ENCODE measurements at places on chromosomes 16 and 17.

DNA sequence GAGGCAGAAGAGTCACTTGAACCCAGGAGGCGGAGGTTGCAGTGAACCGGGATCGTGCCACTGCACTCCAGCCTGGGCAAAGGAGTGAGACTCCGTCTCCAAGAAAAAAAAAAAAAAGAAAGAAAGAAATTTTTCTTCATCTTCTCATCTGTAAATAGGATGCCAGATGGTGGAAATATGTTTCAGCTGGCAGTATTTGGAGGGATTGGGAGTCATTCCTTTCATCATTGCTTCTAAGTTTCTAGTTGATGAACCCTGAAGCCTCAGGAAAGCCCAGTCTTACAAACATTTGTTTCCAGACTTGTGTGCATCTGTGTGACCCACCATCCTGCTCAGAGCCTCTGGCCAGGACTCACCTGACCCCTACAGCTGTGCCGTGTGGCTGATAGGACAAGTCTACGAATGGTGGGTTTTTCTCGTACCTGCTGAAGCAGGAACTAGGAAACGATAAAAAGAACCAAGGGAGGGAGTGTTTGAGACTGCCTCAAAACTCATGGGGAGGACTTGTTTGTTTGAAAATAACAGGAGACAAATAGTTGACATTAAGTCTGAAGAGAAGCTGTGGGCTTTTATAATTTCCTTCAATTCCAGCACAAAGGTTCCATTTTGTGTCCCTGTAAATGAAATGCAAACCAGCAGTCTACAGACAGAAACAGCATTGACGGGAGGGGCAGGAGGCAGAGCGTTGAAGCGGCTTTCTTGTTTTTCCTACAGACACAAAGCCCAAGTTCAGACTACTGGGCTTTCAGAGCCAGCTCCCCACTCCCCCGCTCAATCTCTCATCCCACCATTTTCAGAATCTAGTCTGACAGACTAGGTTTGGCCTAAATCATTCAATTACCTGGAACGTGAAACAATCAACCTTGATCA lies 24.9 kb downstream of the CDRT4 start:
- DNase-seq, result no peak

DNA sequence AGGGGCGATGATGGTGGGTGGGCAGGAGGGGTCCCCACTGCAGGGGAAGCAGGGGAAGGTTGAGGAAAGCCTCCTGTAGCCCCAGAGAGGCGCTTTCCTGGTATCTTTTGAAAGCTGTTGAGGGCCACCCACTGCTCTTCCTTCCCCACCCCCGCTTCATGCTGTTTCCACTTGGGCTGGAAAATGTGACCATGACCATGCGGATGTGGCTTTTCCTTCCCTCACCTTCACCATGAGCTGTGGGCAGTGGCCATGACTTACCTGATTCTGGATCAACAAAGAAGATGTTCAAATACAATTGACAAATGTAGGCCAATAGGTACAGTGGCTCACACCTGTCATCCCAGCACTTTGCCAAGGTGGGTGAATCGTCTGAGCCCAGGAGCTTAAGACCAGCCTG lies 13.8 kb downstream of the MVP start:
- DNase-seq, result no peak

- DNase-seq, result no peak
Observed at GRCh38 chr16:68839831-68840230, 3.5 kb upstream of the TANGO6 start.

- DNase-seq, result no peak
Observed at GRCh38 chr16:57041182-57042156, 50.9 kb upstream of the CPNE2 start.

DNA sequence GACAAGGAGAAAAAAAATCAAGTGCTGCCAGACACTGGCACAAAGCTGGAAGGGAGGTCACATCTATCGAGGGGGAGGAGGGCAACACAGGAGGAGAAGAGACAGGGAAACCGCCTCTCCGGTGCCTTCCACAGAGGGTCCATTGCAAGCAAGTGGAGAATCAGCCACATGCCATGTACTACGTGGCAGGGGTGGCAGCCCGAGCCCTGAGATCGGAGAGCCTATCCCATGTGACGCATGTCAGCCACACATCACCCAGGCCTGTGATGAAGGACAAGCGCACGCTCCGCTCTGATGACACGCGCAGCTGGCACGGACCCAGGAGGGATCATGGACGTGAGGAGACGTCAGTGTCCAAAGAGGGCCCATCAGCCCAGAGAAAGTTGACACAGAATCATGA lies 30.1 kb downstream of the ADCY9 start:
- DNase-seq, result no peak

- DNase-seq, result no peak
Observed at GRCh38 chr16:88533381-88533917, 36.8 kb upstream of the ZC3H18 start.

- no peak for DNase-seq
Observed at GRCh38 chr17:16444258-16444886, 29.0 kb downstream of the TRPV2 start.

Data from cardiac muscle cell (in vitro differentiated cells and primary cell).